Activated CD4-positive, CD25-positive, alpha-beta regulatory T cell (primary cell): ENCODE measurements at places on chromosomes 5 and 9.

- DNase-seq, result no peak
These were observed 406.5 kb downstream of the SEMA5A start for GRCh38 chr5:9139344-9139743.

DNA sequence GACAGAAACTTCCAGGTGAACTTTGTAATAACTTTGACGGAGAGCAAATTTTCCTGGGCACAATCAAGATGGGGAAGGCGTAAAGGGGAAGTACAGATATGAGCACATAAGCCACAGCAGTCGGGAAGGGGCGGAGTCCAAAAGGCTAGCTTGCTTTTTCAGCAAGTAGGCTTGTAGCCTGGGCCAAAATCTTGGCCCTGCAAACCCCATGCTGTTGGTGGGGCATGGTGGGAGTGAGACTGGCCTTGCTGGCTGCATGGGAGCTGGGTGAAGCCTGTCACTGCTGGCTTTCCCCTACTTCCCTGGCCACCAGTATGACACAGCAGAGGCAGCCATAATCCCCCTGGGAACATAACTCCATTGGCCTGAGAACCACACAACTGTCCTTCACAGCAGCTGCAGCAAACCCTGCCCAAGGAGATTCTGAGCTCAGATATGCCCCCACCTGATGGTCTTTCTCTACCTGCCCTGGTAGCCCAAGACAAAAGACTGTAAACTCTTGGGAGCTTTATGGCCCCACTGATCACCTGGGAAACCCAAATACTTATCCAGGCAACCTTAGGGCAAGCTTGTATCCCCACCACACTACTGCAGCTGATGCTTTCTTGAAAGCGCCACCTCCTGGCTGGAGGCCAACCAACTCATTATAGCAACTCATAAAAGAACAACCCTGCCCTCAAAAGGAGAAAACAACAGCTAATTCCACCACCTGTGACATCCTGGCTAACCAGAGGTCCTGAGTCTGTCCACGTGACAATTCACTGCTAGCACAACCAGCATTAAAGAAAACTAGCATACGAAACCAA is 24.0 kb downstream of the DCTN4 start:
- no peak for DNase-seq

GRCh38 chr5:1883925-1884677 is 1.4 kb upstream of the IRX4 start:
- DNase-seq, result no peak

- DNase-seq, result no peak
These were observed 1.2 kb downstream of the KIAA1958 start for GRCh38 chr9:112487799-112488340.

DNA sequence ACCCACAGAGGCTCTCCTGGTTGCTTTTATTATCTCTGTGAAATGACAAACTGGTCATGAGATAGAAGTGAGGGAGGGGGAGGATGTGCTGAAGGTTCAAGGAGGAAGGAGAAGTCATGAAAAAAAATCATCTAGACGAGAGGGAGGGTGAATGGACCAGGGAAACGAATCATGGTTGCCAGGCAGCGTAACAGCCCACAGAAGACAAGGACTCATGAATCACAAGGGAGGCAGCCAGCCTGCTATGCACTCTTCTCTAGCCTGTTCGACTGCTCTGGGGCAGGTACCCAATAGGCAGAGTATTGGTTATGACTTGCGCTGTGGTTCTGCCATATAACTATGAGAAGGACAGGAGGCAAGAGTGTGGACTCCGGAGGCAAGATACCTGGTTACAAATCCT is 475.2 kb downstream of the CDK5RAP2 start:
- no peak for DNase-seq

GRCh38 chr9:90107040-90107725 is 502.4 kb downstream of the GADD45G start:
- no peak for DNase-seq

DNA sequence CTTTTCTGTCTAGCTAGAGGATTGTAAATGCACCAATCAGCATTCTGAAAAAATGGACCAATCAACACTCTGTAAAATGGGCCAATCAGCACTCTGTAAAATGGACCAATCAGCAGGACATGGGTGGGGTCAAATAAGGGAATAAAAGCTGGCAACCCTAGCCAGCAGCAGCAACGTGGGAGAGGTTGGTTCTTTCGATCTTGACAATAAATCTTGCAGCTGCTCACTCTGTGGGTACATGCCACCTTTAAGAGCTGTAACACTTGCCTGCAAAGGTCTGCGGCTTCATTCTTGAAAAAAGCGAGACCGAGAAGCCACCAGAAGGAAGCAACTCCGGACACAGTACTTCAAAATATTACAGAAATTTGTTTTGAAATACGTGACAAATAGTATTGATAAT is 424.6 kb upstream of the CDH9 start:
- no peak for DNase-seq

DNA sequence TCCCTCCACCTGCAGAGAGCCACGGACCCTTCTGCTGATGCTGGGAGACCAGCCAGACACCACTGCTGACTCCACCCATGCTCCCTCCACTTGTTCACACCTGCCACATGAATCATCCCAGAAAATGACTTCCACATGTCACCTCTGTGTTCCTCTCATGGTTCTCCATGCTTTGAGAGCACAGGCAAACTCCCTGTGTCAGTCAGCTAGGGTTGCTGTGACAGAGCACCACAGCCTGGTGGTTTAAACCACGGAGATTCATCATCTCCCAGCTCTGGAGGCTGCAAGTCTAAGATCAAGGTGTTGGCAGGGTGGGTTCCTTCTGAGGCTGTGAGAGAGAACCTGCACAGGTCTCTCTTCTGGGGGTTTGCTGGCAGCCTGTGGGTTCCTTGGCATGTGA is 381.4 kb downstream of the GADD45G start:
- DNase-seq, result no peak

DNA sequence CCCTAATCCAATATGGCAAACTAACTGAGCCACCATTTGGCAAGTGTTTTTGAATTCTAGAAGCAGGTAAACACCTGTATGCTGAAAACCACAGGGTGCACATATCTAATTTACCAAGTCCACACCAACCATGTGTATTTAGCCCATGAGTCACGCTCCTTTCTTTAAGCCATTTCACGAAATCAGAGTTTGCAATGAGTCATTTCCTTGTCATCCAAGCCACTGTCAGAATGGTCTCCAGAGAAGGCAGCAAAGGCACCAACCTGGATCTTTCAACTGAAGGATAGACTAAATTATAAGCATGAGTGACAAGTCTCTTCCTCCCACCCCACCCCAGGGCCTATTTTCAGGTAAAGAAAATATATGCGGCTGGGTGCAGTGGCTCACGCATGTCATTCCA is 110.0 kb downstream of the PAX5 start:
- no peak for DNase-seq
